ENCODE measurements at places on chromosomes 2 and 18. TPM values are rescaled to one million over a fixed set of nuclear protein-coding genes. Genes with fewer than 3 reads are reported as not detected.

The RGPD4 gene
- not detected for total RNA-seq

DNA sequence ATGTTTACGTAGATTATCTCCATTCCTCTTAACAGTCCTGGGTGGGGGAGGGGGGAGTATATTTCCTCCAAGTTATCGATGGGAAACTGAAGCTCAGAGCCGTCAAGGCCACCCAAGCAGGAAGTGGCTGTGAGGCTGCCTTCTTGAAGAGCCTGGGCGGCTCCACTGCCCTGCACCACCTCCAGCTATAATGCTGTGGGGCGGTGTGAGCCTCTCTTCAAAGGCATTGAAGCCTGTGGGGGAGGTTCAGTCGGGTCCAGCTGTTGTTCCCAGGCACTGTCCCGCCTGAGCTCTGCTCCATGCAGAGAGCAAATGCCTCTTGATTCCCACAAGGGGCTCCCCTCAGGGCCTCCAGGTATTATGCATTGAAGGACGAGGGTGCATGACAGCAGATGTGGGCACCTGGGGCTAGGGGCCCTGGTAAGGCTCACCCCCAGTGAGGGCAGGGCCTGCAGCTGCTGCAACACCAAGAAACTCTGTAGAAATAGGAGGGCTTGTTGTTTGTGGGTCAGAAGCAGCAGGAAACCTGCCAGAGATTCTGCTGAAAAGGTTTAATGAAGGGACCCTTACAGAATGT, 29.5 kb upstream of the LAPTM4A start:
- H3K4me3 ChIP-seq: no peak overlapping the region
- H3K27ac ChIP-seq: no peak overlapping the region
- H3K36me3 ChIP-seq: no peaks in the 10 kb centered on the region
- no peak for DNase-seq

DNA sequence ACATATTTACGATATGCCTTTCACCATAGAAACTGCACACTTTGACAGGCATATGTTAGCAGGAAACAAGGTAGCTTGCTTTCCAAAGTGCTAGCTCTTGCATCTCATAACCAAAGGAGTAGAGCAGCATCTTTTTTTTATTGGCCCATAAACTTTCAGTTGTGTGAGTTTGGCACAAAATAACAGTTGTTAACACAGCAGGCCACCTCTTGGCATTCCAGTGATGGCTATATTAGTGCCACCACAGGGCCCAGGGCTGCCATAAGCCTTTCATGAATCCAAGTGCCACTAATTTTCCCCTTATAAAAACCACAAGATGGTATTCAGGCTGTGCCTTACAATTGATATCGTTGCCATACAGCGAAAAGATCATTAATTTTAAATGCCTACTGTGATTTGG, 40.3 kb upstream of the KLF7 start:
- no peak overlapping the region for H3K27ac ChIP-seq
- no peak for DNase-seq
- H3K4me3 ChIP-seq: no peak overlapping the region
- H3K27me3 ChIP-seq: no peaks in the 10 kb centered on the region
- no peaks in the 10 kb centered on the region for H3K36me3 ChIP-seq
- H3K4me1 ChIP-seq: no peaks in the 10 kb centered on the region

DNA sequence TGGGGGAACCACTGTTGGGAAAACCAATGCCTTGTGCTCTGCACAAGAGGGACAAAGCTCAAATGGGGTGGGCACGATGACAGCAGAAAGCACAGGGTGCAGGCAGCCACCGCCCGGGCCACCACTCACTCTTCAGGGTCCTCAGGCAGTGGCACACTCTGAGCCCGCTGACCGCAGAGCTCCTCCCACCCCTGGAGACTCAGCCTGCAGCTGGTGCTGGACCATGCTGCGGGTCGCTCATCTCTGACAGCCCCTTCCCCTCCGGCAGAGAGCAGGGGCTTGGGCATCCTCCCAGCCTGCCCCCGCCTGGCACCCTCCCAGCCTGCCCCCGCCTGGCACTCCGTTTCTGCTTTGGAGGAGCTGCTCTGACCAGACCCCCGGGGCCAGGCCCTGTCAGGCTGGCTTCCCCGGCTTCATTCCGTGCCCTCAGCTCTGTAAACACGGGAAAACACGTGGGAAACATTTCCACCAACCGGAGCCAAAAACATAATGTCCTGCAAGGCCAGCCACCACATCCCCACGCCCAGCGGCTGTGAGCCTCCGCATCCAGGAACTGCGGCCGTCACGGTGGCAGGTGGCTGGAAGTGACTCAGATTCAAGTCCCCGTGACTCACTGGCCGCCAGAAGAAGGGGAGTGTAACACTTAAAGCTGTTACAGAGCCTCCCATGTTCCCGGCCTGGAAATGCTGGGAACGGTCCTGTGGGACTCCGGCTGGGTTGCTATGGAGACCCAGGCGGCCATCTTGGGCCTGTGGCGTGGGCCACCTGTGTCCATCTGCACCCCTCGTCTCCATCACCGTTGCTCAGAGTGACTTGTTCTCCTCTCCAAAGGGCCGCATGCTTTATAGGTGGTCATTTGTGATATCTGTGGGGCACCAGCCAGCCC, 6.8 kb upstream of the SNED1 start:
- DNase-seq: peak; percentile 96
- no peaks in the 10 kb centered on the region for H3K27me3 ChIP-seq
- peaks cover 27% of the 10 kb centered on the region for H3K4me1 ChIP-seq

- 0 out of 2 replicates have a peak overlapping the region, but pooled peaks have one; percentile 7 for H3K27ac ChIP-seq
- peaks cover 48% of the 10 kb centered on the region for H3K4me1 ChIP-seq
- no peak for DNase-seq
- H3K36me3 ChIP-seq: peaks cover 11% of the 10 kb centered on the region
Observed at GRCh38 chr2:70511971-70512729, 41.5 kb downstream of the TGFA start.

GRCh38 chr2:169065864-169066517, 3.4 kb upstream of the DHRS9 start:
- H3K27ac ChIP-seq: no peak overlapping the region
- no peak overlapping the region for H3K4me3 ChIP-seq

The KLHL41 gene
- not detected for total RNA-seq

DNA sequence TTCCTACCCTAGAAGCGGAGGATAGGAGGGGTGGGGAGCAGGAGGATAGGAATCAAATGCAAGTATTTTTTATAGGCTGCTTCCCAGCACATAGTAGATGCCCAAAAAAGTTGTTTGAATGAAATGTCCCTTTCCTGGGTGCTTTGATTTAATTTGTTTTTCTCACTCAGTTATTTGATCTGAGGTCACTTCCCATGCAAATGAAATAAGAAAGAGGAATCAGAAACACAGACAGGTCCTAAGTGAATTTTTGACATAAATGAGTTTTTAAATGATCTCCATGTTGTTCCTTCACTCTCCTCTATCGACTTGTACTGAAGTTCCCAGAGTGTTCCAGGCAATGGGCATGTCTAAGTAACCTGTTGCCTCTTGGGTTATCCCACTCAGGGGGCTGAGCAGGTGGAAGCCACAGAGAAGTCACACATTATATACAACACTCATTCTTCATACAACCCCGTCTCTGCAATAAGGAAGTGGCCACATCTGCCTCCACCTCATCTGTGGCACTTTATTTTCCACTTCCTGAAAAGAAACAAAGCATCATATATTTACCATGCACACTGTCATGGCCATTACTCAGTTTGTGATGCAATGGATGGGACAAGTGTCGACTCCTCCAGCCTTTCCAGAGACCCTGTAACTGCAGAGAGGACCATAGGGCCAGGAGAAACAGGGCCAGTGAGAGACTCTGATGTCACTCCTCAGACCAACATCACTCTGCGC, 81.9 kb upstream of the ZNF397 start:
- no peak overlapping the region for H3K4me3 ChIP-seq
- no peak for DNase-seq
- H3K27ac ChIP-seq: no peak overlapping the region
- H3K36me3 ChIP-seq: no peaks in the 10 kb centered on the region

The SDC1 gene
- 128 TPM for total RNA-seq

DNA sequence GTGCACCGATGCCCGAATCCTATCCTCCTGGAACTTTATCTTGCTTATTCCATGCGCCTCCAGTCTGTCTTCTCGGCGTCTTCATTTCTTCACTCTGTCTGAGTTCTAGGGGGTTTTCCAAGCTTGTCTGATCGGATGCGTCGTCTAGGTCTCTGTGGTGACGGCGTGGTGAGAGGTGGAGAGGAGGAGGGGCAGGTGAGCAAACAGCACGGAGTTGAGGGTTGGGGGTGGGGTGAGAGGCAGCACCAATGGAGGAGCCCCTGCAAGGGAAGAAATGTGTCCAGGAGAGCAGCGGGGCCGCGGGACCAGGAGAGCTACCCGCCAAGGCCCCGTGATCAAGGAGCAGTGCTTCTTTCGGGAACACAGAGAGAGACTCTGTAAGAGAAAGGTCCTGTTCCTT, 131.3 kb upstream of the TWIST2 start:
- H3K36me3 ChIP-seq: no peaks in the 10 kb centered on the region
- H3K4me3 ChIP-seq: no peak overlapping the region
- peaks cover 56% of the 10 kb centered on the region for H3K27me3 ChIP-seq

All from PC-9 (cell line).